ENCODE measurements at places on chromosomes 11 and 22.

DNA sequence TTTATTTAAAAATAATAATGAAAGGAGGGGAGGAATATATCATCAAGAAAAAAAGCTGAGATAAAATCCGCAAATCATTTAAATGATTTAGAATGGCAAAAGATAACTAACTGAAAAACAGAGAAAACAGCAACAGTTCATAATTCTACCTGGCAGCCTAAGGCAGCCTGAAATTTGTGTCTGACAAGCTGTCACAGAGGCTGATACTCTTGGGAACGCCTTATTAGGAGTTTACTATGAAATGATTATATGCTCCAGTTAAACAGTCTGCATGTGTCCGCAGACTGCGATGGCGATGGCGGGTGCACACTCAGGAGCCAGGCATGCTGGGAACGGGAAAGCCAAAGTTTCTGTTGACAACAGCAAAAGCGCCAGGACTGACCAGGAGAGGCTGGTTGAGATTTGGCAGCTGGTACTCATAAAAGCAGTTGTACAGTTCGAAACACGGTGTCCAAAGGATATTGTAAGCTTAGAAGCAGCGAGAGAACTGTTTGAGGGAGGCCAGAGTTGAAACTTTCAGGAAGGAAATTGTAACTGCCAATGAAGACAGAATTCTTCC, 172.9 kb upstream of the MPPED2 start:
- no peak for DNase-seq

DNA sequence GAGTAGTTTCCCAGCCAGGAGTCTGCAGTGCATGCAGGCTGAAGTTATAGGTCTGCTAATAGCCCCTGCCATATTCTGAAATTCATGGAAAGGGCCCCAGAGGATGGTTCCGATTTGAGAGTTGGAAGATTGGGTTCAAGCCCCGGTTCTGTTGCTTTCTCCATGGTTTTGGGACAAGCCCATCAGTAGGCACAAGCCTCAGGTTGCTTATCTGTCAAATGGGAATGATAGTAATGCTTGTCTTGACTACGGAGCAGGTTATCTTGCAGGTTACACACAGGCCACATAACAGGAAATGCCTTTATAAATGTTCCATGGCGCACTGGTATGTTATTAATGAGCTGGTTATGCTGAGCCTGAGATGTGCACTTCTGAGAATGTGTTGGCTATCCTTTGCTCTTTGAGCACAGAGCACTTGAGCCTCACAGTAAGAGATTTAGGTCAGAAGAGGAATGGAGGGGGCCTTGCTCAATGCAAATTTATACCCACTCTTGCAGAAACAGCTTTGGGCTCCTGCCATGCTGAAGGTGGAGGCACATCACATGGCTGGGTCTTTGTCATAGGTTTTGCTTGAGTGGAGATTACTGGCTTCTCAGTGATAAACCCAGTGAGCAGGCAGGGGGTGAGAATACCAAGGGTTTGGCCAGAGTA, 47.1 kb downstream of the ZNRF3 start:
- DNase-seq: no peak

- no peak for DNase-seq
Measured at GRCh38 chr11:26344647-26345046, 12.7 kb downstream of the ANO3 start.

- DNase-seq: peak; percentile 72
Measured at GRCh38 chr11:120929664-120930154, 94.2 kb upstream of the TBCEL start.
